T-helper 1 cell treated with Interleukin-12 subunit alpha and Interleukin-12 subunit beta and Interleukin-4 antibody, amounts not matched to agents 30 ng/mL and 1 ng/mL, for 36 hours (primary cell): ENCODE measurements at places on chromosomes 6 and 20. TPM values are rescaled to one million over a fixed set of nuclear protein-coding genes. Genes with fewer than 3 reads are reported as not detected.

Gene POU5F1
- total RNA-seq = not detected in 2 replicates

Gene KCNK16
- total RNA-seq = not detected in 2 replicates

Gene OR2H1
- total RNA-seq = not detected in 2 replicates

Gene RIMS1
- total RNA-seq = not detected in 2 replicates

Gene SLC17A2
- not detected in 2 replicates for total RNA-seq

Gene APOBEC2
- not detected in 2 replicates for total RNA-seq

Gene SRSF3
- total RNA-seq = 393 and 412 TPM in 2 replicates

Gene KCNG1
- total RNA-seq = 0.10 TPM in 1 of 2 replicates, not detected in the other

Gene NR2E1
- total RNA-seq = not detected in 2 replicates

Gene PCK1
- not detected in 2 replicates for total RNA-seq

Gene PTCRA
- total RNA-seq = not detected in 2 replicates

Gene PI16
- 2.5 and 4.6 TPM in 2 replicates for total RNA-seq

Gene MATN4
- total RNA-seq = 6.1 and 6.7 TPM in 2 replicates

Gene TRIM40
- total RNA-seq = not detected in 2 replicates

Gene TRIM31
- total RNA-seq = not detected in 2 replicates

Gene SLC22A2
- total RNA-seq = not detected in 2 replicates

Gene HCRTR2
- total RNA-seq = not detected in 2 replicates

Gene IYD
- not detected in 2 replicates for total RNA-seq

Gene WFDC5
- not detected in 2 replicates for total RNA-seq

Gene PDE10A
- not detected in 2 replicates for total RNA-seq

Gene TCP11
- not detected in 2 replicates for total RNA-seq

Gene MEP1A
- total RNA-seq = not detected in 2 replicates

Gene CYB5R4
- 31.3 and 31.7 TPM in 2 replicates for total RNA-seq

Gene FHL5
- total RNA-seq = not detected in 2 replicates
